ENCODE measurements at places on chromosomes 2 and 18.

- peak; percentile 17 for DNase-seq
These were observed 252.8 kb downstream of the LDLRAD4 start for GRCh38 chr18:13471198-13471845.

DNA sequence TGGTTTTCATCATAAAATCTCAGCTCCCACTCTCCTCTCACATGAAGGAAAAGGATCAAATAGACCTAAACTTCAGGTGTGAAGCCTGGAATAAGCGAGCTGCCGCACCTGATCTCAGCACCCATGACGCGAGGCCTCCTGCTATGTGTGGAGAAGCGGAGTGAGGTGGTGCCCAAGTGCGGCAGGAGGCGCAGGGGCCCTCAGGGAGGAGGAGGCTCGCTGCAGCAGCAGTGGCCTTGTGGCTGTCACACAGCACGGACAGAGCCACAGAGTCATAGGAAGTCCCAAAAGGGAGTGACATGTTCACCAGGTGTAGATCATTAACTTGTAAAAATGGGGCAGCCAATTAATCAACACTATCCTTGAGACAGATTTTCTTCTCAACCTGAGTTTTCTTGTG lies 9.1 kb downstream of the SCLY start:
- DNase-seq, result no peak

GRCh38 chr2:29786361-29786760 lies 135.0 kb downstream of the ALK start:
- no peak for DNase-seq

GRCh38 chr2:96684883-96685576 lies 42.5 kb downstream of the FER1L5 start:
- peak; percentile 8 for DNase-seq

GRCh38 chr18:62357079-62357719 lies 32.1 kb downstream of the TNFRSF11A start:
- DNase-seq, result no peak

GRCh38 chr2:38093527-38094165 lies 17.7 kb upstream of the CYP1B1 start:
- no peak for DNase-seq

DNA sequence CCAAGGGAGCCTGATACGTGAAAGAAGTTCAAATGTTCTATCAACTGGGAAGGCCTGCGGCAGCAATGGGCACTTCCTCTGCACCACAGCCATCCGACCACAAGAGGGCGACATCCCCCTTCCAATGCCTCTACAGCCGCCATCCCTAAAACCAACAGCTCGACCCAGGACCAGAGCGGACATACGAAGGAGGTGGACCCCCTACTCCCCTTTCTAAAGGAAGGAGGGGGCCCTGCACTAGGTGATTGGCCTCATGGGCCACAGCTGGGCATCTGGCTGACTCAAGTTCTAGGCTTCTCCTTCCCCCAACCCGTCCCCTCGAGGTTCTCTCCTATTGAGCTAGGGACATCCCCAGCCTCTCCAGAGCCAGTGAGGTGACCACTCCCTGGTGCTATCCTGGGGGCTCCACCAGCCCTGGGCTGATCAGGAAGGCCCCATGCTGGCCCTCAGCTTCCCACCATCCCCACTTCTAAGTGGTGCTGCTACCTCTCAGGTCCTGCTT lies 217.2 kb downstream of the TNS1 start:
- peak; percentile 87 for DNase-seq

- DNase-seq, result no peak
These were observed 75.9 kb upstream of the CAPN13 start for GRCh38 chr2:30883184-30883583.

- DNase-seq, result no peak
These were observed 41.5 kb upstream of the ZBTB7C start for GRCh38 chr18:48450685-48451084.

- no peak for DNase-seq
These were observed 35.0 kb downstream of the ASB18 start for GRCh38 chr2:236229186-236229585.

DNA sequence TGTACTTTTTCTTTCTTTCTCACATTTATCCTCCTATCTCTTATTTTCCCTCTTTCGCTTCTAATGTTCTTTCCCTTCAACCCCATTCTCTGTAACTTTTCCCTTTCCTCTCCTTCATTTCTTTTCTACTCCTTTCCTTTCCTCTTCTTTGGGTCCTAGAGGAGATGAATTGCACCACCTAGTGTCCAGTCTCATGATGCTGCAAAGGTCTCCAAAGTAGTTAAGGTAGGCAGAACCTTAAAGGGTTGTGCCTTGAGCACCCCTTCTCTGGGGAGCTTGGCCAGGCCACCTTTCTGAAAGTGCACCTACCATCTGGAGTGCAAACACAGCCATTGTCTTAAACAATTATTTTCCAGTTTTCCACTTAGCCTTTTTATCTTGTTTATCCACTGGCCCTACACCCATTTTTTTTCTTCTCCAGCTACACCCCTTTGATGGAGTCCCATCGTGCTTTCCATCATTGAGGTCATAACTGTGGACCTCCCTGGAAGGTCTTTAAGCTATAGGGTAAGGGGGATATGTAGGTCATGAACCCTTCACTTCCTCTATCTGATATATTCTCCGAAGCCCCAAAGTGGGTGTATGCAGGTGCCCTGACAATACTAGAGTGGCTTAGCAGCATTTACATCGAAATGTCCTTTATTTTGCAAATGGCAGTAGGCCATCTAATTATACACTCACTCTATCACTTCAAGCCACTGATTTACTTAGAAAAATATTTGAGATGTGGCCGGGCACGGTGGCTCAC lies 155.9 kb downstream of the ESCO1 start:
- no peak for DNase-seq

DNA sequence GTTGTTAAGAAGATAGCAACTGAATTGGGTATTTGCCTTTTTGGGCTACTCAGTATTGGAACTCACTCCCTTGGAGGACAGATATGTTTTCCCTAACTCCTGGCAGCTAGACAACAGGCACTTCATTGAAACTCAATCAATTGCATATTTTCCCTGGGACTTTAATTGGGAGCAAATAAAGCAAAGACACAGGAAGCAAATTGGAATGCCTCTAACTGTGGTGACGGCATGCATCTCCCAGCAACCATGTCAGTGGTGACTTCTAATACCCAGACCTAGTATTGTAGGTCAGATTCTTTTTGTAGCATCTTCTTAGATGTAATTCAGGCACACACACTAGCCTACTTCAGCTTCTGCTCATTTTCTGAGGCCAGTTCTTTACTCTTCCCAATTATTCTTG lies 164.2 kb upstream of the SETBP1 start:
- no peak for DNase-seq

GRCh38 chr2:220370764-220371163 lies 743.3 kb downstream of the SLC4A3 start:
- no peak for DNase-seq

- no peak for DNase-seq
These were observed 896 bp upstream of the AFF3 start for GRCh38 chr2:100143286-100143685.

DNA sequence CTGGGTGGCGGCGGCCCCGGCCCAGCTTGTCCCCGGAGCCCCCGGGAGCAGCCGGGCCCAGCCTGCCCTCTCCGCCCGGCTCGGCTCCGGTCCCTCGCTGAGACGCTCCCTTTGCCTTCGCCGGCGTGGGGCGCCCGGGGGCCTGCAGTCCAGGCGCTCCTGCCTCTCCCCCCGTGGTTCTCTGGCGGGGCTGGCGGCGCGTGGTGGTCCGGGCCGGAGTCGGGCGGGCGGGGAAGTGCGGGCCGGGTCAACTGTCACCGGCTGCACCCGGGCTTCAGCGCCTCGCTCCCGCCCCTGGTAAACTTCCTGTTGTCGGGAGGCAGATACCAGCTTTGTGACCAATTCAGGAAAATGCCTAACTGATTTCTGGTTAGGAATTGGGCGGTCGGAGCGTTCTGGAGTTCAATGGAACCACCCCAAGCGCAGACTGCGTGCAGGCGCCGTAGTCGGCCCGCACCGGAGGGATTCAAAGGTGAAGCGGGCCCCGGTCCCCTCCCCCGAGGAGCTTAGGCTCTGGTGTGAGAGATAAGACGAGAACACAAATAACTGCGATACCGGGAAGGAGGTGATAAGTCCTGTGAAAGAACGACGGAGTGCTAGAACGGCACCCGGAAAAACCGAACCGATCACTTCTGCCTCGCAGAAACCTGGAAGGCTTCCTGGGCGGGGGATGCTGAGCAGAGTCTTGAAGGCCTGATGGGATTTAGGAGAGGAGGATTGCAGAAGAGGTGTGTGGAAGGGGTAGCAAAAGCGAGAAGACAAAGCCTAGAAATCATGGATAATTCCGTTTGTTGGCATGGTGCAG lies 891 bp downstream of the CAB39 start:
- peak; percentile 25 for DNase-seq

DNA sequence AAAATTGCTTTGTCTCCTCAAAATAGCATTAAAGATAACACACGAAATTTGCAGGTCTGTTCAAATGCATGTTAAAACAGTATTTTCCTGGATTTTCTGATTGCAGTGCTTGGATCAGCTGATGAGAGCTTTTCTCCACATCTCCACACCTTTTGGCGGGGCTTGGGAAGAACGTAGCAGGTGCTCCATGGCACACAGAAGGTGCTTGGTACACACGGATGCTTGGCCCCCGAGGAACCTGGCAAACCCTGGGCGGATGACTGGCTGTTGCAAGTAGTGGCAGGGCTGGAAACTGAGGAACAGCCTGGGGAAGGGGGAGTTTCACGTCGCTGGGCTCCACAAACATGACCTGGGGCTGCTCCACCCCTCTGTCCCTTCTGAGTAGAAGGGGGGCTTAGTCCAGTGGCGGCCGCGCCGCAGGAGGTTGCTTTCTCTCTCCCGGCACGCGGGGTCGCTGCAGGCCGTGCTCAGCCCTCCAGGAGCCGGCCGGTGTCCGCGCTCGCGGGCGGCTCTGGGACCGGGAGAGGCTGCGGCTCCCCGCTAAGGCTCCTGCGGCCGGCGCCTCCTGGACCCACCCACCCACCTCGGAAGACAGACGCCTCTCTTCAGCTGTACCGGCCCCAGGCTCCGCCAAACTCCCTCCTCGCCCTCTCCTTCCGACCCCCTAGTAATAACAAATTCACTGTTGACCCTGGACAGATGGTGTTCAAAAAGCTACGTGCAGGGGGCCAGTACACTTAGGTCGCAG lies 69.3 kb downstream of the MARCO start:
- peak; percentile 12 for DNase-seq

GRCh38 chr2:101446869-101447268 lies 28.0 kb downstream of the RFX8 start:
- no peak for DNase-seq

DNA sequence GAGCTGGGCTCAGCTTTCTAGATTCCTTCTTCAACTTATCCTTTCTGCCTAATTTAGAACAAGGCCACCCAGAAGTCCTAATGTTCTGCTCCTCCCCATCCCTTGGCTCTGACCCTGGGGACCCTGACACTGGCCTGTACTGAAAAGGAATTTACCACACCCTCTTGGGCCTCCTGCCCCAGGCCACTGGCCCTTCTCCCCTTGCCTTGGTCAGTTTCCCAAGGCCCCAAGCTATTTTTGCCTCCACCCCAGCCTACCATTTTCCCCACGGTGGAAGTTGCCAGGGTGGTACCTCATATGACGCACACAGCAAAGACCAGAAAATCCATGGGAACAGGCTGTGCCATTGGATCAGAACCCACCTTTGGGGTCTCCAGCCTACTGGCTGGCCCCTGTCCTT lies 72.1 kb downstream of the ZBTB7C start:
- no peak for DNase-seq

DNA sequence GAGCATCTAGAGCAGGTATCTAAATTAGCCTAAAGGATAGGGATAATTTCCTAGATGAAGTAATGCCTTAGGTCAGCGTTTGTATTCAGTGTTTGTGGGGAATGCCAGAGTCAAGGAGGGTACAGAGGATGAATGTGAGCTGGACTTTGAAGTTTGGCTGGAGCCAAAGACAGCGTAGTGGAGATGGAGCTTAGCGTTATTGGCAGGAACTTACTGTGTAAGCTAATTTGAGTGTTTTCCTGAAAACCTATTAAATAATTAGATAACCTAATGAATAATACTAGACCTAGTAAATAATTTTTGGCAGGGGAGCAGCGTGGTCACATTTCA lies 4.2 kb downstream of the RNF138 start:
- DNase-seq, result no peak

DNA sequence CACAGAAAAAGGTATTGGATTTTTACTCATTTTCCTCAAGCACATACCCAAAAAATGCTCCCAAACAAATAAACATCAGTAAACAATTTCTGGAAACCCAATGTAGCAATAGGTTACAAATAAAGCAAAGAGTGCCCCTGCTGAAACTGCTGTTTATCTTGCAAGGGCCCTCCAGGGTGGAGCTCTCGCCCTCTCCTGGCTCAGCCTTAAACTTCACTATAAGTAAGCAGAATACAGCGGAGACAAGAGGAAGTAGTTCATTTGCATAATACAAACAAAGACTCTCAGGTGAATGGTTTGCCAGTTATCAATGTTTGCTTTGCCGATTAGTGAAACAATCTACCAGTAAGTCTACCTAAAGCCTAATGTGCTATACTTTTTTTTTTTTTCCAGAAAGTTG lies 437.6 kb downstream of the DLGAP1 start:
- DNase-seq, result no peak

DNA sequence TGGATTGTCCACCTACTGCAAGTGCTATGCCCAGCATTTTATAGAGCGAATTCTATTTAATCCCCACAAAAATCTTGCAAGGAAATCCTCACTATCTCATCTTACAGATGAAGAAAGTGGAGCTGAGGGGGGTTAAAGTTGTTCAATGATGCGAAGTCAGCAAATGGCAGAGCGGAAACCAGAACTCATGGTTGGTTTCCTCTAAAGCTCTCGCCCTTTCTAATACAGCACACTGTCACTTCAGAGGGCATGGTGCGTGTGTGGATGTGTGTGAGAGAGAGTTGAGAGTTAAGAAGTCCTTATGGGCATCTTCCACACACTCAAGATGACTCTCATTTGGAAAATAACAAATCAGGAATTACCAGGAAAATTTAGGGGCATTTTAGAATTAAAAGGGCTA lies 78.4 kb downstream of the TGFA start:
- no peak for DNase-seq

DNA sequence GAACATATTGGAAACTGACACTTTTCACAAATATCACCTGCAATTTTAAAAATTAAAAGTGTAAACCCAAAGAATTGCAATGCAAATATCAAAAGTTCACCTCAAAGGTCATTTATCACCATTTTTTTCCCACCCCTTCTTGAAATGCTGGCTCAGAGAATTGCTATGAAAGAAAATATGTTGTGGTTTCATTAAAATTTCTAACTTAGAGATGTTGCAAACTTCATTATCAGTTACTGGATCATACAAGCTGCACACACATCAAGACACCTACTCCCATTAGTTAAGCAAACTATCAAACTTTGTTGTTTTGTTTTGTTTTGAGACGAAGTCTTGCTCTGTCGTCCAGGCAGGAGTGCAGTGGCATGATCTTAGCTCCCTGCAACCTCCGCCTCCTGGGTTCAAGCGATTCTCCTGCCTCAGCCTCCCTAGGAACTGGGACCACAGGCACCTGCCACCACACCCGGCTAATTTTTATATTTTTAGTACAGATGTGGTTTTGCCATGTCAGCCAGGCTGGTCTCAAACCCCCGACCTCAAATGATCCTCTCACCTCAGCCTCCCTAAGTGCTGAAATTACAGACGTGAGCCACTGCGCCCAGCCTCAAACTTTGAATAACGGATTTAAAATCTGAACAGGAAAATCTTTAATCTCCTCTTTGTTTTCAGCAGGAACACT lies 37.0 kb downstream of the STK39 start:
- no peak for DNase-seq

GRCh38 chr18:74892066-74892627 lies 294.5 kb downstream of the ZNF407 start:
- no peak for DNase-seq

- peak; percentile 4 for DNase-seq
These were observed 50.8 kb upstream of the FANCL start for GRCh38 chr2:58291726-58292438.

GRCh38 chr2:233413046-233413445 lies 58.8 kb downstream of the DGKD start:
- no peak for DNase-seq

GRCh38 chr2:109295781-109296117 lies 166.7 kb downstream of the SH3RF3 start:
- no peak for DNase-seq
